ENCODE measurements at places on chromosomes 5 and 9.

GRCh38 chr5:77697692-77698091 is 59.2 kb upstream of the OTP start:
- DNase-seq = no peak

- DNase-seq = no peak
Measured at GRCh38 chr5:53001541-53001940, 12.4 kb downstream of the ITGA2 start.

DNA sequence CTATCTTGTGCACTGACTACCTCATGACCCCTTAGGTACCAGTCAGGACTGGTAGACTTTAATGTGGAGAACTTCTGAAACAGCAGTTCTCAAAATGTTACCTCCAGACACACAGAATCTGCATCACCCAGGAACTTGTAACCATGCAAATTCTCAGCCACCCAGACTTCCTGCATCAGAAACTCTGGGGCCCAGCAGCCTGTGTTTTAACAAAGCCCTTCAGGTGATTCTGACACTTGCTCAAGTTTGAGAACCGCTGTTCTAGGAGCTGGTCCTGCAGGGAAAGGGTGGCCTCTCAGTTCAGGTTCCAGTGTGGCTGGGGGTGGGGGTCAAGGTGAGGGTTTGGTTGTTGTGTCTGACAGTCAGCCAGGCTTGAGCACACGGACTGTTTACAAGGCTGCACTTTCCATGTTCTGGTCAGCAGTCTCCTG is 28.4 kb downstream of the ZFP62 start:
- DNase-seq = peak; percentile 49

- no peak for DNase-seq
Measured at GRCh38 chr5:161093100-161093499, 241.1 kb upstream of the ATP10B start.

- DNase-seq = no peak
Measured at GRCh38 chr5:89098199-89098756, 215.3 kb upstream of the MEF2C start.

DNA sequence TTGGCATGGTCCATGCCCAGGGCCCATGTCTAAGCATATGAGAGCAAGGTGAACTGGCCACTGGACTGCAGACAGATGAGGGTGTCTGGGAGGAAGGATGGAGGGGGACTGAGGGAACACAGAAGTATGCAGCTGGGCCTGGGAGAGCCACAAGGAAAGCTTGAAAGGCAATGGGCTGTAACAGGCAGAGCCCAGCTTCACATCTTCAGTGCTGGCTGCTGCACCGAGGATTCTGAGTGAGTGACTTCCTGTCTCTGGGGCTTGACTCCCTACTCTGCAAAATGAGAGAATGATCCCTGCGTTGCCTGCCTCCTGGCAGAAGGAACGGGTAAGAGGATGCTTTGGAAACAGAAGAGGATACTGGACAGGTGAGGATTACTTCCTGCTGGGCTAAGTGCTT is 29.0 kb downstream of the COL15A1 start:
- DNase-seq = no peak

GRCh38 chr5:142106061-142106460 is 2.5 kb upstream of the NDFIP1 start:
- no peak for DNase-seq

DNA sequence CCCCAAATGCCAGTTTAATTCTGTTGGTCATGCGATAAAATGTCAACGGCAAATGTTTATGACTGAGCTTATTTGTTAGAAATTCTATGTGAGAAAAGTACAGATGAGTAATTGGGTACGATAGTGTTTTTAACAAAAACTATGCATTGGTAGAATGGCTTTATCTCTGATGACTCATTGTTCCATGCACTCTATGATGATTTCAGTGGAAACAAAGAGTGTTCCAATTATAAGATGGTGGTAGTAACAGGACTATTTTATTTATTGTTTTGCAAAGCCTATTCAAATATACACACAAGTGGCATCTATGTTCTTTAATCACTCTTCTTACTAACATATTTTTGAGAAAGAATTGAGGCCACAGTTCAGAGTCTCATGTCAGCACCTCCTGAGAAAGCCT is 353.7 kb upstream of the IRX2 start:
- DNase-seq = no peak

- no peak for DNase-seq
Measured at GRCh38 chr5:35898952-35899660, 39.3 kb downstream of the CAPSL start.

DNA sequence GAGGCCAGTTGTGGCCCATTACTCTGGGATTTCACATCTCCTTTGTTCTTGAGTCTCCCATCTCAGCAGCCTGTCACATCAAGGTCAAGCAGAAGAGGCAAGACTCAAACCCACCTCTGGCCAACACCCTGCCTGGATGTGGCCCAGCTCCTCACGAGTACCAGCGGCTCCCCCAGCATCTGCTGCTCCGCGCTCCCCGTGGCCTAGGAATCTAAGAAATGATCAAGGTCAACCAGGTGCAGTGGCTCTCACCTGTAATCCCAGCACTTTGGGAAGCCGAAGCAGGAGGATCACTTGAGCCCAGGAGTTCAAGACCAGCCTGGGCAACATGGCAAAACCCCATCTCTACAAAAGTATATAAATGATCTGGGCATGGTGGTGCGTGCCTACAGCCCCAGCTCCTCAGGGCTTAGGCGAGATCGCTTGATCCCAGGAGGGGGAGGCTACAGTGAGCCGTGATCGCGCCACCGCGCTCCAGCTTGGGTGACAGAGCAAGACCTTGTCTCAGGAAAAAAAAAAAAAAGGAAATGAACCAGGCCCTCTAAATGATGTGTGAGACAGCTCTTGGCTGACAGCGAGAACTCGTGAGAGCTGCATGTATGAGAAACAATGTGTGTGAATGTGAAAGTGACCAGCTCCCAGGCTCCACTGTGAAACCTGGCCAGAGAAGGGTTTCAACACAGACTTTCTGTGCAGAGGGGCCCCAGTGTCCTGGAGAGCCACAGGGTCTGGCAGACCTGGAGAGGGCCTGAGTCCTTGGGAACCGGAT is 61.6 kb upstream of the ANGPTL2 start:
- DNase-seq = no peak

GRCh38 chr9:14497476-14497875 is 183.5 kb upstream of the NFIB start:
- no peak for DNase-seq

DNA sequence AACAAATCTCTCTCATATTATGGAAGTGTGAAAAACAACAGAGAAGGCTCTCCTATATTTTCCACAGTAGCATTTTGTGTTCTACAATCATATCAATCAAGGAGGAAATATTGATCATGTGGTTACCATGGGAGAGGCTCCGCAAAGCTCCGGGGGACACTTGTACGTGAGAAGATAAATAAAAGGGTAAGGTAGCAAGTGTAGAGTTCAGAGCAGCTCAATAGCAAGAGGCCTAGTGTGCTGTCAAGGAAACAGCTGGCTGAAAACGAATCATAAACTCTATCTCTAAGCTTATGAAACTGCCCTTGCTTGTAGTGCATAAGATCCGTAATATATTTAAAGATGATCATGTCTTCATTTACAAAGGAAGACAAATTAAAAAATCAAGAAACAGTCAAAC is 57.5 kb downstream of the CDH18 start:
- no peak for DNase-seq

- no peak for DNase-seq
Measured at GRCh38 chr9:19416143-19416542, 7.3 kb downstream of the ACER2 start.

GRCh38 chr5:78610636-78611035 is 37.9 kb downstream of the LHFPL2 start:
- no peak for DNase-seq

DNA sequence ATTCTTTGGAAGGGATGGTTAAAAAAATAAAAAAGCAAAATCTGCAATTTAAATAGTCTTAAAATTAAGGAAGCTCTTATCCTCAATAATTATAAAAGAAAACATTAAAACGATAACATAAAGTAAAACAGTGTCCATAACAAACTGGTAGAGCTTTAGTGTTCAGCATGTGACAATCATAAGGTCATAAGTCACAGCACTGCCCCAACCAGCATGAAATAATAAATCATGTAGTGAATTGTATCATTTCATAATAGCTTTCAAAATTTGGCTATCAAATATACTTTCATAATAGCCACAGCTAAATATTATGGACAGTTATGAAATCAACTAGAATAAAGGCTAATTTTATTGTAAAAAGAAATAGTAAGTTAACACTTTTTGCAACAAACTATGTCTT is 10.0 kb downstream of the NR3C1 start:
- no peak for DNase-seq

- DNase-seq = no peak
Measured at GRCh38 chr5:59103303-59103702, 520.4 kb downstream of the RAB3C start.

DNA sequence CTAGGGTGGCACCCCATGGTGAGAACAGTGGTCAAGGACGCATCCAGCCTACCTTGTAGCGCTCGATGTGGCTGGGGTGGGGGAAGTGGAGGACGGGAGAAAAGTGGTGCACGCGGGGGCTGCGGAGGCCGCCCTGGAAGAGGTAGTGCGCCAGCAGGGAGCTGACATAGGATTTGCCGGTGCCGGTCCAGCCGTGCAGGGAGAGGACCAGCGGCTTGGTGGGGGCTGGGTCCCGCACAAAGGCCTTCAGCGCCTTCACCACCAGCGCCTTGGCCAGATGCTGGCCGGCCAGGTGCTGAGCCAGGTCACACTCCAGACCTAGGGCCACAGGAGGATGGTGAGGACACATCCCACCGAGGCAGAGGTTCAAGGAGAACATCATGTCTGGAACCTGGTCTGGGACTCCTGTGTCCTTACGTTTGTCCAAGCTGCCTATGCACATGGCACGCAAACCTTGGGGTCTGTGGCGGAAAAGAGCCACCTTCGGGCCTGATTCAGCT is 797 bp downstream of the TOR2A start:
- no peak for DNase-seq

DNA sequence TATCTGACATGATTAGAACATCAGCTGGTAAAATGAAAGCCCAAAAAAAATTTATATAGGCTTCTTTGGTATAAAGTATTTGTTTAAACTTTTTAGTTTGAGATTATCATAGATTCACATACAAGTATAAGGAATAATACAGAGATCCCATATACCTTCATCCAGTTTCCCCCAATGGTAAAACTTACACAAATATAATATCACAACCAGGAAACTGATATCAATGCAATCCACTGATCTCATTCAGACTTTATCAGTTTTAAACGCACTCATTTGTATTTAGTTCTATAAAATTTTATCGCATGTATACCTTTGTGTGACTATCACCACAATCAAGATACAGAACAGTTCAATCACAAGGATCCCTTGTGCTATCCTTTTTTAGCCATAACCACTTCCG is 3.8 kb downstream of the FAM114A2 start:
- no peak for DNase-seq

DNA sequence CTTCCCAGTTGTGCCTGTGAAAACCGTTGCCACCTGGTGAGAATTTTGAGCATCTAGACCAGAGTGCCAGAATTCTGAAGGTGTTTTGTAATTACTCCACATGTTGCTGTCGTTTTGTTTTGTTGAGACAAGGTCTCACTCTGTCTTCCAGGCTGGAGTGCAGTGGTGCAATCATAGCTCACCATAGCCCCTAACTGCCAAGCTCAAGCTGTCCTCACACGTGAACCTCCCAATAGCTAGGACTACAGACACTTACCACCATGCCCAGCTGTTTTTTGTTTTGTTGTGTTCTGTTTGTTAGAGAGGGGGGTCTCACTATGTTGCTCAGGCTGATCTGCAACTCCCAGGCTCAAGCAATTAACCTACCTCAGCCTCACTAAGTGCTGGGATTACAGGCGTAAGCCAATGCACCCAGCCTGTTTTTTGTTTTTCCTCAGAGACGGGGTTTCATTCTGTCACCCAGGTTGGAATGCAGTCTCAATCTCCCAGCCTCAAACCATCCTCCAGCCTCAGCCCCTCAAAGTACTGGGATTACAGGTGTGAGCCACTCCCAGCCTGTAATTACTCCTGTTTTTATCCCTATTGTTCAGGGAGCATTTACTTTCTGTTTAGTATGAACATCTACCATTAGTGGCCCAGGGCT is 121.1 kb upstream of the DMRT1 start:
- DNase-seq = no peak

DNA sequence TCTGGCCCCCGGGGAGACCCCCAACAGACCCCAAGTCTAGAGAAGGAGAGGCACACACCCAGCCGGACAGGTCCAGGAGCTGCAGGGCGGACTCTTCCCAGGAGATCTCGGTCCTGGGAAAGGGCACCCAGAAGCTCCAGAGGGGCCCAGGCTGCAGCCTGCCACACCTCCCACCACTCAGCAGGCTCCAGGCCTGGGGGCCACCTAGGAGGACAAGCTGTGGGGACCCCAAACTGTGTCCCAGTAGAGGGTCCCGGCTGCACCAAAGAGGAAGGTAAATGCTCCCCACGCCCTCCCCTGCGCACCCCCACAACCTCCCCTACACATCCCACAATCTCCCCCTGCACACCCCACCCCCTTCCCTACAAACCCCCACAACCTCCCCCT is 48.5 kb downstream of the PLEKHG4B start:
- DNase-seq = no peak

DNA sequence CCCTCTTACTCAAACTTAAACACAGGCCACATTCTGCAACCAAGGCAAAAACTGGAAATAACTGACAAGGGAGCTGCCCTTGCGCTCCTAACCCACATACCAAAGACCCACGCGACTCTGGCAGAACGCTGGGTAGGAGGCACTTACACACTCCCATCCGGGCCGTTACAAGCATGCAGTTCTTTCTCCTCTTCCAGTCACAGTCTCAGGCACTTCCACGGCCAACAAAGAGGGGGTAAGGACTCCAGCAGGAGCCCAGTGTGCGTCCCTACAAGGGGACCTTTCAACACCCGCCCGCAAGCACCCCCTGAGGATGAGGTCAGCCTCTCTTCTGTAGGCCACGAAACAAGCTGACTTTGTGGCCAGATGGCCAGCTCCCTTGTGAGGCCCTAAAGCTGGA is 57.4 kb downstream of the SERINC5 start:
- DNase-seq = no peak

GRCh38 chr9:3650994-3651622 is 125.3 kb upstream of the RFX3 start:
- DNase-seq = no peak

GRCh38 chr5:148625250-148625649 is 29.1 kb downstream of the HTR4 start:
- DNase-seq = no peak

GRCh38 chr5:1172007-1172581 is 29.3 kb upstream of the SLC6A19 start:
- no peak for DNase-seq

DNA sequence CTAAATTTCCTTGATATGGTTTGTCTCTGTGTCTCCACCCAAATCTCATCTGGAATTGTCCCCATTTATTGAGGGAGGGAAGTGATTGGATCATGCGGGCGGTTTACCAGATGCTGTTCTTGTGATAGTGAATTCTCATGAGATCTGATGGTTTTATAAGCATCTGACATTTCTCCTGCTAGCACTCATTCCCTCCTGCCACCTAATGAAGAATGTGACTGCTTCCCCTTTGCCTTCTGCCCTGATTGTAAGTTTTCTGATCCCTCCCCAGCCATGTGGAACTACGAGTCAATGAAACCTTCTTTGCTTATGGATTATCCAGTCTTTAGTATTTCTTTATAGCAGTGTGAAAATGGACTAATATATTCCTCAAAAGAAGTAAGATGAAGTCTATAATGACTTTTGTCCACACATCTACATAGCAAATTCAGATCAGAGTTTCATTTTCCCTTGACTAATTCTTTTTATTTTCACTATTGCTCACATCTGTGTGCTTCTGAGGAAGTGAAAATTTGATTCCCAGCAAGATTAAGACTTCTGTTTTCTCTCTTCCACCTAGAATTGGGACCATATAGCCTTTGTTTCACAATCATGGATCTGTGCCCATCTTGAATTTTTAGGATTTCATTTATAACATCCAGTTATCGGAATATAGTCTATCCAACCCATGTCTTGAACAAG is 393.5 kb downstream of the DMAC1 start:
- no peak for DNase-seq

Data from activated CD4-positive, alpha-beta T cell treated with anti-CD3 and anti-CD28 coated beads, Interleukin-2, amount 50 U/mL, for 48 hours (primary cell).